Activated gamma-delta T cell (primary cell): ENCODE measurements at places on chromosomes 4 and X.

DNA sequence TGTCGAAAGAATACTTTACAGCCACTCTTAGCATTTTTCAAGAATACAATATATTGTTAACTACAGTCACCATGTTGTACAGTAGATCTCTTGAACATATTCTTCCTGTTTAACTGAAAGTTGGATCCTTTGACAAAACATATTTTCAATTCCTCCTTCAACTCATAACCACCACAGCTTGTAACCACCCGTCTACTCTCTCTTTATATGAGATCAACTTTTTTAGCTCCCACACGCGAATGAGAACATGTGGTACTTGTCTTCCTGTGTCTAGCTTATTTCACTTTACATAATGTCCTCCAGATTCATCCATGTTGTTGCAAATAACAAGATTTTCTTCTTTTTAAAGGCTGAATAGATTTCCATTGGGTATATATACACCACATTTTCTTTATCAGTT is 338.3 kb upstream of the IGFBP7 start:
- no peak for DNase-seq

DNA sequence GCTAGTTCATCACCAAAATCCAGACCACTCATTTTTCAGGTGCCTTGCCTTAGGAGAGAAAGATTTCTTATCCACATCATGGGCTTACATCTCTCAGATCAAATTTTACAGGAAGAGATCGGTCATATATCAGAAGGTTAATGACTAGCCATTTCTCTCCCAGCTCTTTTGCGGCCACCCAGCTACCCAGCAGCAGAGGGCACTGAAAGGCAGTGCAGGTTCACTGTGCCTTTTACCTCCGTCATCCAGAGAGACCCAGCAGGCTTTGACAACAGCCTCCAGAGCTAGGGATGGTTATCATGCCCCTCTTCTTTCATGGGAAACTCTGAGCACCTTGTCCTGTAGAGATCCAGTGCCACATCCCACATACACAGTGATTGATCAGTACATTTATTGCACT is 384.8 kb downstream of the AFF2 start:
- DNase-seq: no peak

GRCh38 chr4:148204171-148204570 is 238.0 kb downstream of the NR3C2 start:
- DNase-seq: no peak

- no peak for DNase-seq
Measured at GRCh38 chrX:111360839-111361238, 51.2 kb downstream of the DCX start.

DNA sequence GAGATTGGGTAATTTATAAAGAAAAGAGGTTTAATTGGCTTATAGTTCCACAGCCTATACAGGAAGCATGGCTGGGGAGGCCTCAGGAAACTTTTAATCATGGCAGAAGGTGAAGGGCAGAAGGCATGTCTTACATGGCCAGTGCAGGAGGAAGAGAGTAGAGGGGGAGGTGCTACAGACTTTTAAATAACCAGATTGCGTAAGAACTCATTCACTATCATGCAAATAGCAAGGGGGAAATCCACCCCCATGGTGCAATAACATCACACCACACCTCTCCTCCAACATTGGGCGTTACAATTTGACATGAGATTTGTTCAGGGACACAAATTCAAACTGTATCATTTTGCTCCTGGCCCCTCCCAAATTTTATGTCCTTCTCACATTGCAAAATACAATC is 353.8 kb upstream of the PABPC5 start:
- no peak for DNase-seq

DNA sequence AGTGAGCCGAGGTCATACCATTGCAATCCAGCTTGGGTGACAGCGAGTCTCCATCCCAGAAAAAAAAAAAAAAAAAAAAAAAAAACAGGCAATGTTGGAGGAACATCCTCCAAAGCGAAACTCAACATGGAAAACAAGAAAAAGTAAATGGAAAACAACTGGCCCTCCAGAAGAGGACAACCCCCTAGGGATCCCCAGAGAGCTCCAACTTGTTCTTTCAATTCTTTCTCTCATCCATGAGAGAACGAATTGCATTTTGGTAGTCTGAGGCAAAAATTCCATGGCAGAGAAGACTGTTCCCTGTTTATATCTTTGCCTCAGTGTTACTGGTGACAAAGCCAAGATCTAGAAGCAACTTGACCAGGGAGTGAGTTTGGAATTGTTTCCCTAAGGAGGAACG is 49.8 kb downstream of the OPHN1 start:
- DNase-seq: no peak

- no peak for DNase-seq
Measured at GRCh38 chr4:9949573-9949972, 71.7 kb downstream of the SLC2A9 start.

DNA sequence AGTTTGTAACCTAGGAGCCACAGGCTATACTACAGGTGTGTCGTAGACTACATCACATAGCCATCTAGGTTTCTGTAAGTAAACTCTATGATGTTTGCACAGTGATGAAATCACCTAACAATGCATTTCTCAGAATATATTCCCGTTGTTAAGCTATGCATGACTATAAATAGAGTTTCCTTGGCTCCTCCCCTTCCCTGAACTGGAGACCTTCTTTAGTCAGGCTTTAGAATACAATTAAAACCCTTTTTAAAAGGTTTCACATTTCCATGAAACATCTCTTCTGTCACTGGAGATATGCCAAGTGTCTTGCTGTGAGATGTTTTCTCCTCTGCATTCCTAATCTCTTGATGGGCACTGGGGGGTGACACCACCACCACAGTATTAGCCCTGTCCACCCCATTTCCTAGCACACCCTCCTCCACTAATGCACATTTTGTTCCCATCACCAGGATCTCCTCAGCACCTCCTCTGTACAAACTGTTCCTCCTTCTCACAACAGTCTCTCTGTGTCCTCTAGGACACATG is 334.6 kb upstream of the CPEB2 start:
- DNase-seq: no peak

DNA sequence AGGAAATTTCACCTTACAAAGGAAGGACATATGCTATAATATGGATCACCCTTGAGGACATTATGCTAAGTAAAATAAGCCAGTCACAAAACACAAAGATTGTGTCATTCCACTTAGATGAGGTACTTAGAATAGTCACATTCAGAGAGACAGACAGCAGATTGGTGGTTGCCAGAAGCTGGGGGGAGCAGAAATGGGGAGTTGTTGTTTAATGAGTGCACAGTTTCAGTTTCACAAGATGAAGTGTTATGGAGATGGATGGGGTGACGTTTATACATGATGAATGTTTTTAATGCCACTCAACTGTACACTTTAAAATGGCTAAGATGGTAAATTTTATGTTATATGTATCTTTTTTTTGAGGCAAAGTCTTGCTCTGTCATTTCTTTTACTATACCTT is 14.8 kb upstream of the SPON2 start:
- no peak for DNase-seq

DNA sequence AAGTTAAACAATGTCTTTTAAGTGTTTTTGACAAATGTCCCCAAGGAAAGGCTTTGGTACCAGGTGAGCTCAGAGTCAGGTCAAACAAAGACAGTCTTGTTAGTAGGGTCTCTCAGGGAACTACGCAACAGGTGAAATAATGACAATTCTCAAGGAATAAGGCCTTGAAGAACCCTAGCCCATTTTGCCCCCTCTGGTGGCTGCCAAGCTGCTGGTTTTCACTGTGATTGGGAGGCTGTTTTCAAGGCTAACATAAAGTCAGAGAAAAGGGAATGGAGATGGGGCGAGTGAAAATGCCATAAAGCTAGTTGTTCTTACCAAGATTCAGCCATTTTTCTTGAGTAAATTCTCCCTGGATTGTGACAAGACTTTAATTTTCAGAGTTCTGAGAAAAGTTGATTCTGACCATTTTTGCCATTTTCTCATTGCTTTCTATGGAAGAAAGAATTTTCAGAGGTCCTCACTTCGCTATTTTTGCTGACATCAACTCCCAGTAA is 58.7 kb downstream of the RWDD4 start:
- no peak for DNase-seq

DNA sequence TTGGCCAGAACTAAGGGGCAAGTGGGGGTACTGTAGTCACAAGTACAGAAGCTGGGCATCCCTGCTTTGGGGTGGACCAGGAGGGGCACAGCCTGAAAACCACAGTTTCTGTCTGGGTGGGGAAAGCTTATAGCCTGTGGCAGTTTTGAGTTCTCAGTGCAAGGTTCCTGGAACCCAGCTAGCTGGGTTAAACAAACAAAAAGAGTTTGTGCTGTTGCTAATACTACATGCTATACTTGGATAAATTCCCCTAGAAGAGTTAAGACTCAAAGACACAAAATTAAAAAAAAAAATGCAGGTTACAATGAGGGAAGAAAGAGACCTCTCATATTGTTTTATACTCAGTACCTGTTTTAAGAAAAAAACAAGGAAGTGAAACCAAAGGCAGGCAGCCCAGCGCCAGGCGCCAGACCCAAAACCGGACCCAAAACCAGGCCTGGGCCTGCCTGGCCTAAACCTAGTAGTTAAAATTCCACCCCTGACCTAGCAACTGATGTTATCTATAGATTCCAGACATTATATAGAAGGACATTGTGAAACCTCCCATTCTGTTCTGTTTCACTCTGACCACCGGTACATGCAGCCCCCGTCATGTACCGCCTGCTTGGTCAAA is 50.8 kb downstream of the SLC2A9 start:
- DNase-seq: no peak

DNA sequence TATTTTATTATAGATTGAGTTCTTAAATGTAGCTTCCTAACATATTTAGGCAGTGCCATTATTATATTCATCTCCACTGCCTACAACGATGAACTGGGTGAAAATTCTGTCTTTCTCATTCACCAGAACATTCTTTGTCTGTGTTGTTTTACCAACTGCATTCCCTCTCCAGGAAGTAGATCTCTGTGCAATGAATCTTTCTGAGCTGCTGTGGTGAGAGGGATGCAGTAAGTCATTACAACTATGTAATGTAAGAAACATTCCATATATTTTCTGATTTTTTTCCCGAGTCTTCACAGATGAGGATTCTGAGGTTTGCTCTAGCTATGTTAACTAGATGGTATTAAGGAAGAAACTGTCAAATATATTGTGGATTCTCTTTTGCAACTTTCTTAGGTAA is 811.9 kb upstream of the PCDH7 start:
- DNase-seq: no peak

DNA sequence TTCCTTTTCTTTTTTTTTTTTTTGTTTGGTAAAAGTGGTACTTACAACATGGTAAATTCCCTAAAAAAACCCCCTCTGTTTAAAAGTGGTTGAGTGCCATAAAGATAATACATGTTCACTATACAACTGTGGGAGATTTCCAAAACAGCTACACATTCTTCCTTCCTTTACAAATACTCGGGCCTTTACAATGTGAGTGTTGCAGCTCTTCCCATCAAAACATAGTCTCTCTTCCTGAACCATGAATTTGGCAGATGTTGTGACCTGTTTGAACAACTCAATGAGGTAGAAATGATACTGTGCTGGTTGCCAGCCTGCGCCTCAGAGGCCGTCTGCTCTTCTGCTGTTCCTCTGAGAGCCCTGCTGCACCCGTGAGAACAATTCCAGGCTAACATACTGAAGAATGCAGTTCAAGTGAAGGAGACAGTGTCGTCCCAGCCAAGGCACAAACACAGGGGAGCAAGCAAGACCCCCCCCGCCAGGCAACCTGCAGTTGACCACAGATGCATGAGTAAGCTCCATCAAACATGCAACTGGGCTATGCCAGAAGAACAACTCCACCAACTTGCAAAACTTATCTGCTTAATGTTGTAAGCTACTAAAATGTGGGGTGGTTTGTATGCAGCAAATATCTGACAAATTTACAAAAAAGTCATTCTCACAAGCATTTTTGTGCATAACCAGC is 645.0 kb downstream of the PCDH7 start:
- DNase-seq: no peak

DNA sequence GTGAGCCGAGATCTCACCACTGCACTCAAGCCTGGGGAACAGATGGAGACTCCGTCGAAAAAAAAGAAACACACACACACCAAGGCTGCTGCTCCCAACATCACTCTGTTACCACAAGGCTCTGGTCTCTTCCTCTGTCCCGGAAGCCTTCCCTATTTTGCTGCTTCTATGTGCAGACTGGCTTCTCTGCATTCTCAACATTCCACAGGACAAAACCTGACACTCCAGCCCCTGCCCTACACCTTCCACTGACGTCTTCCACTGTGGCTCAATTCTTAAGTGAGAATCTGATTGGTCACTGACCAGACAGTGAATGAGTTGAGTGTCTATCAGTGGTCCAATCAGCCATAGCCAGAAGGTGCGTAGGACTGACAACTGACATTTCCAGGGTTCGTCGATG is 5.9 kb downstream of the ODAPH start:
- DNase-seq: no peak

GRCh38 chr4:1723131-1723801 is 1.9 kb downstream of the TACC3 start:
- no peak for DNase-seq

DNA sequence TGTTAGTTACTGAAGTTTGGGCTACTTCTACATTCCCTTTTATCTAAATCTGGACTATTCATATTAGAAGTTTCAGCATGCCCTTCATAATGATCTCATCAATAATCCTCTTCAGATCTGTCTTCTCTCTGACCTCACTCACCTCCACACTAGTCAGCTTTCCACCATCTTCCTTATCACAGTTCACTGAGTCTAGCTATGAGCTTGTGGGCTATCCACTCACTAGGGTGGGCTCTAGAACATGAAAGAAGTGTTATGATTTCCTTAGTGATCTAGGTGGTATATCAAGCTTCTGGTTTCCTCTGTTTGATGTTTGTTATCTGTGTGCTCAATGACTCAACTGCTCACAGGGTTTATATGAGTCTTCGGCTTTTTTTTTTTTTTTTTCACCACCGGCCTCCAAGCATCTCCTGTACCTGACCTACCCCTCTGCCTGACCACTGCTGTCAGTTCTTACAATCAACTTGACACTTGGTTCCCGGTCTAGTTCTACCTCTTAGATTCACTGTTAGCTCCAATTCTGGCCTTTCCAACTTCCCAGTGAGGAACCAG is 103.1 kb downstream of the PAPSS1 start:
- DNase-seq: no peak

DNA sequence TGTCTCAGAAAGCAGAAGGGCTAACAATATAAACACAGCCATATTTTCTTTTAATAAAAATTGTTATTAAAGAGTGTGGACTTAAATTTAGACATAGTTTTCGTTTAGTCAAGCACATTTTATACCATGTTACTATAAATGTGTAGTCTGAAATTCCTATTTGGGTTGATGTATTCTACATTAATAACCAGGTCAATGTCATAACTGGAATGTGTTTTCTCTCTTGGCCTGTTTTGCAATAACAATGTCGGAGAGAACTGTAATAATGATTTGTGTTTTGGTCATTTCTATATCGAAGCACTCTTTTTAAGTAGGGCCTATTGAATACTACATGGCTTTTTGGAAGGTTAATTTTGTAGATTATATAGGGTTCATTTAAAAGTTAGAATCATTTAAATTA is 5.5 kb downstream of the USO1 start:
- no peak for DNase-seq

- no peak for DNase-seq
Measured at GRCh38 chr4:2071912-2072867, 13.1 kb downstream of the NAT8L start.

- DNase-seq: no peak
Measured at GRCh38 chrX:154441984-154442707, 1.8 kb upstream of the FAM50A start.
